ENCODE measurements at places on chromosomes 4 and X.

GRCh38 chr4:111847296-111848008 is 297.8 kb upstream of the FAM241A start:
- no peak for DNase-seq

DNA sequence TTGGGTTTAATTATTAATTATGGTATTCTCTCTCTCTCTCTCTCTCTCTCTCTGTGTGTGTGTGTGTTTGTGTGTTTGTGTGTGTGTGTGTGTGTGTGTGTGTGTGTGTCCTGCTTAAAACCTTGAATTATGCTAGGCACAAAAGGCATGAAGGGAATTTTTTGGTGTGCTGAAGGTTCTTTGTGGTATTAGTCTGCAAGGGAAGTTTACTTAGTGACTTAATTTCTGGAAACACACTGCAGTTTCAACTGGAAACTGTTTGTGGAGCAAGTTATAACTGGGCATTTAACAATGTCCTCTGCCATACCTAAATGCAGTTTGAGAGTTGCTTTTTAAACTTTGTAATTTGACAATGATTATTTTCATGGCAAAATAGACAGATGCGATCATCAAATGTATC is 111.7 kb downstream of the FRMPD4 start:
- no peak for DNase-seq

GRCh38 chr4:155974996-155975395 is 21.3 kb upstream of the CTSO start:
- no peak for DNase-seq

DNA sequence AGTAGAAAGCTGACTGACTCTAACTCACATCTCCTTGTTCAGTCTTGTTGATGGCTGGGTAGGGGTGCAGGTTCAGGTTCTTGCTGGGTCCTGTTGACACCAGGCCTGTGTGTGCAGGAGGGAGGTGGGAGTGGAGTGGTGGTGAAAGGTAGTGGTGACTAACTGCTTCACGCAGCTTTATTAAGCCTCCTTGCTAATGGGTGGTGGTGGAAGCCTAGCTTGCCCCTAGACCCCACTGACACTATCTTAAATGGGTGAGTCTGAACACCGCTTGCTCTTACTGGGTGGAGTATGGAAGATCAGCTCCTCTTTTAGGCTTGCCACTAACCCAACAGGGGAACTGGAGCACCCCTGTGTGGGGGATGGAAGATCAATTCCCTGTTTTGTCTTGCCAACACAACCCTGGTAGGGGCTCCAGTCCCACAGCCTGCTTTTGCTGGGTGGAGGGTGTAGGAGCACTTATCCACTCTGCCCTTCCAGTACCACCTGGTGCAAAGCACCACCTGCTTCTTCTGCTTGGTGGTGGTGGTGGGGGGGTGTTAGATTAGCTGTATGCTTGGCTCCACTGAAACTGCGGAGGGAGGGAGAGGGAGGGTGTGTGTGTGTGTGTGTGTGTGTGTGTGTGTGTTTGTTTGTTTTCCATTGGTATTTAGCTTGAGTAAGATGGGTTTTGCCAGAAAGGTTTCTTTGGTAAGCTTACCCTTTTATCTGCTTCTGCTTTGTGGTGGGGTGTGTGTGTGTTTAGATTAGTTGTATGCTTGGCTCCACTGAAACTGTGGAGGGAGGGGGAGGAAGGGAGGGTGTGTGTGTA is 25.6 kb downstream of the KDM6A start:
- no peak for DNase-seq

DNA sequence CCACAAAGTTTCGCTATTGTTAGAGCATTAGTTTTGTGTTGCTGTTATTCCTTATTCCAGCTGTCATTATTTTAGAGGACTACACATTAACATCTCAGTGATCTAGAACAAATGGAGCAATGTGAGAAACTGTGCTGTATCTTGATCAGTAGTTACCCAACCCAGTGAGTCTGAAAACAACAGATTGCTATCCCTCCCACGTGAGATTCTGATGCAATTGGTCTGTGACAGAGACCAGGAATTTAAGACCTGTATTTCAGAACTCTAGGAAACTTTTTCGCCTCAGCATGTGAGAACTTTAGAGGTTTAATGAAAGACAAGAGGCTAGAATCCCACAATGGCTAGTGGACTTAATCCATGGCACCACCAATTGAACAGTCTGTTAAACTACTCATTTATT is 35.7 kb upstream of the CDS1 start:
- no peak for DNase-seq

DNA sequence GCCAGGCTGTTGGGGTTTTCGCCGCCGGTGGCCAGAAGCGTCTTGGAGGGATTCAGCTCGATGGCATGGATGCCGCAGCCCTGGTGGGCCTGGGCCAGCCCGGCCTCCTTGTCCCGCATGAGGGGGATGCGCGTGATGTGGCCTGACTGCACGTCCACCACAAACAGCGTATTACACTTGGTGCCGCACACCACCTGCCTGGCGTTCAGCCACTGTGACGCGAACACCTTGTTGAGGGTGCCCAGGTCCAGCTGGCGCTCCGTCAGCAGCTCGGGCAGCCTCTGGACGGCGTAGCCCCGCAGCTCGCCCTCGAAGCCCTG is 728 bp downstream of the DCAF12L2 start:
- no peak for DNase-seq

DNA sequence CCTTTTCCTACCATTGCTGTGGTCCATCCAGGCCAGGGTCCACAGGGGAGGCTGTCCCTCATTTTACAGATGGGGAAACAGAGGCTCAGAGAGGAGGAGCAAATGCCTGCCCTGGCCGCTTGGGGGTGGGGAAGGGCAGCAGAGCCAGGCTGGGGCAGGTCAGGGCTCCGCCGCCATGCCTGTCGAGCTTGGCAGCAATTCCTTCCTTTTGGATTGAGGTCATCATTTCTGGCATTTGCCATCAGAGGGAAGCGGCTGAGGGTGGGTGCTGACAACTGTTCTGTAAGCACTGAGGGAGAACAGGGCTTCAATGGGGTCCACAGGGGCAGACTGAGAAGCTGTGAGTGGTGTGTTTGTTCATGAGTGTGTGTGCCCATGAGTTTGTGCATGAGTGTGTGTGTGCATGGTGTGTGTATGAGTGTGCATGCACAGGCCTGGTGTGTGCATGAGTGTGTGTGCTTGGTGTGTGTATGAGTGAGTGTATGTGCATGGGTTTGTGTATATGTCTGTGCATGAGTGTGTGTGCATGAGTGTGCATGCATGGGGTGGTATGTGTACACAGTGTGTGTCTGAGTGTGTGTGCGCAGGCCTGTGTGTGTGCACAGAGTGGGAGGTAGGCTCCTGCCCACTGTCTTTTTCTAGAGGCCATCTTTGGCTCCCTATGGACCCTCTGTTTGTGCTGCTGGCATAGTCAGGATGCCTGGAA is 115.2 kb downstream of the SORCS2 start:
- DNase-seq: no peak
